Activated naive CD8-positive, alpha-beta T cell treated with anti-CD3 and anti-CD28 coated beads for 36 hours (primary cell): ENCODE measurements at places on chromosomes 2 and 18. TPM values are rescaled to one million over a fixed set of nuclear protein-coding genes. Genes with fewer than 3 reads are reported as not detected.

Gene PAPOLG
- total RNA-seq: 12.5 TPM

Gene SPP2
- not detected for total RNA-seq

Gene TEKT4
- total RNA-seq: not detected

Gene ALPI
- not detected for total RNA-seq

- H3K4me3 ChIP-seq: no peak overlapping the region
- peaks cover 17% of the 10 kb centered on the region for H3K27me3 ChIP-seq
- no peaks in the 10 kb centered on the region for H3K36me3 ChIP-seq
- H3K4me1 ChIP-seq: no peaks in the 10 kb centered on the region
- no peak for DNase-seq
Measured at GRCh38 chr2:94979406-94980375, 45.8 kb upstream of the MAL start.

GRCh38 chr2:31318361-31319336 lies 84.7 kb downstream of the EHD3 start:
- H3K27me3 ChIP-seq: no peaks in the 10 kb centered on the region
- H3K36me3 ChIP-seq: no peaks in the 10 kb centered on the region
- no peak overlapping the region for H3K27ac ChIP-seq
- peak; percentile 51 for DNase-seq
- no peak overlapping the region for H3K4me3 ChIP-seq

GRCh38 chr2:36798724-36799123 lies 102.2 kb downstream of the VIT start:
- no peak overlapping the region for H3K27ac ChIP-seq
- H3K4me3 ChIP-seq: no peak overlapping the region
- H3K36me3 ChIP-seq: no peaks in the 10 kb centered on the region
- no peaks in the 10 kb centered on the region for H3K27me3 ChIP-seq

- H3K36me3 ChIP-seq: no peaks in the 10 kb centered on the region
- no peaks in the 10 kb centered on the region for H3K4me1 ChIP-seq
- H3K4me3 ChIP-seq: no peak overlapping the region
- H3K27me3 ChIP-seq: peaks cover 5% of the 10 kb centered on the region
- no peak overlapping the region for H3K27ac ChIP-seq
Measured at GRCh38 chr18:54777118-54777791, 51.0 kb upstream of the RAB27B start.

DNA sequence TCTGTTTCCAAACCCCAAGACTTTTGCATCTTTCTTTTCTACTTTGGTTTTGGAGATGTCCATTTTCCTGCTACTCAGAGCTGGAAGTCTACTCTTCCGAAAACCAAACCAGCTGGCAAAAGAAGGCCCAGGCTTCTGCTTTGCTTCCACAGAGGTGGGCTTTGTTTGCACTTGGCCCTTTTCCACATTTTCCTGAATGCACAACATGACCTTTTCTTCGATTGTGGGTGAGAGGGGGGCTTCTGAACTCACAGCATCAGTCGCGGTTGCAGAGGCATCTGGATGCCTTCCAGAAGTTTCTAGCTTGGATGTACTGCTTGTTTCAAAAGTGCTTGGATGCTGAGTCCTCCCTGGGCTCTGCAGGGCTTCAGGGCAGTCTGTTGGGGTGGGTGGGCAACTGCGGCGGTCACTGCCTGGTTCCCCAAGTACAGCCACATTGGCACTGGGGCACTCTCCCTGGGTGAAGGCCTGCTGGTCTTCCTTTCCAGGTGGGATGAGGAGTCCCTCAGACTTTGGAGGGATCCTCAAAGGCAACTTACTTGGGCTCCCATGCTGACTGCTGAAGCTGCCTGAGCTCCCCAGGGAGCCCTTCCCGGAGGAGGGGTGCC lies 112.3 kb upstream of the LYPD1 start:
- no peaks in the 10 kb centered on the region for H3K36me3 ChIP-seq
- H3K4me1 ChIP-seq: no peaks in the 10 kb centered on the region
- H3K27ac ChIP-seq: no peak overlapping the region
- peaks cover 3% of the 10 kb centered on the region for H3K27me3 ChIP-seq
- no peak overlapping the region for H3K4me3 ChIP-seq

DNA sequence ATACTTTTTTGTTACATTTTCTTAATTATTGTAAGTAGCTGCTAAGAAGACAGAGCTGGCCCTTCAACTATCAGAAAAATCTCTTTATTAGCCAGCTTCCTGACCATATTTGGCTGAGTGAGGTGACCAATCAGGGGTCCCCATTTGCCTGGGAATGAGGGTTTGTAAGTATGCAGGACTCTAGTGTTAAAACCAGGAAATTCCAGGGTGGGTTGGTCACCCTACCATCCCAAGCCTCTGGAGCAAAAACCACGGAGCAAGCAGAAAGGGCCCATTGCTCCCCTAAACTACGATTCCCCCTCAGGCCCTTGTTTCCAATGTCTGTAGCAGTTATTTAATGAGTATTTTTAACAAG lies 165.6 kb upstream of the NCKAP5 start:
- no peak for DNase-seq
- no peak overlapping the region for H3K27ac ChIP-seq
- no peaks in the 10 kb centered on the region for H3K27me3 ChIP-seq
- no peaks in the 10 kb centered on the region for H3K36me3 ChIP-seq
- H3K4me1 ChIP-seq: no peaks in the 10 kb centered on the region
